Activated CD8-positive, alpha-beta T cell treated with anti-CD3 and anti-CD28 coated beads for 36 hours (primary cell): ENCODE measurements at places on chromosomes 1 and 21.

DNA sequence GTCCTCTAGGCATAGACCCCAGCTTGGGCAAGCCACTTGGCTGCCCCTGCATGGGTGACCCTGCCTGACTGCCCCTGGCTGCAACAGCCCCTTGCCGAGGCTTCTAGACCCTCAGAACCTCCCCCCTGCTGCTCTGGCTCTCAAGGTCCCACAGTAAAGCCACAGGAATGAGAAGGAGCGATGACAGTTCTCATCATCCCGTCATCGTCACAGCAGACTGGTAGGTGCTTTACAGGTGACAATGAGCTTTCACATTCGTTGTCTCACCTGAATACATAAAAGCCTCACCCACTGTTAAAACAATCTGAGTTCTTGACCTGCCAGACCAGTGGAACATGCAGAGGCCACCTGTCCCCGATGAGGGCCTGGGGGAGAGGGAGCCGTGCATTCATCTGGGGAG lies 36.0 kb upstream of the GPR157 start:
- DNase-seq: no peak

GRCh38 chr1:232722626-232723025 lies 82.6 kb upstream of the MAP10 start:
- DNase-seq: no peak

DNA sequence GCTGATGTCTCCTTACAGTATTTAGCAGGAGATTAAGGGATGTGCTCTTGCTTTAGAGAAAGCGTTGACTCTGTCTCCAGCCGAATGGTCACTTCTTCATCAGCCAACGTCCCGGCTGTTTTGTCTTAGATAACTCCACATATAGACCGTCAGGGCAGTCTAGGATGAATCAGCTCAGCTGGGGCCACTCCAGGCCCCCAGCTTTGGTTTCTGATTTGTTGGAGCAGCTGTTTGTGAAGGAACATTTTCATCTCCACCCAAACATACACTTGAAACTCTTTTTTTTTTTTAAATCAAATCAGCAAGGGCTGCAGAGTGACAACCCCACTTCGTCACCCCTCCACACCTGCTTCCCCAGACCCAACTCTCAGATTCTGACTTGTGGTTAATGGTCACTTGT lies 206.1 kb upstream of the GALNT2 start:
- no peak for DNase-seq

DNA sequence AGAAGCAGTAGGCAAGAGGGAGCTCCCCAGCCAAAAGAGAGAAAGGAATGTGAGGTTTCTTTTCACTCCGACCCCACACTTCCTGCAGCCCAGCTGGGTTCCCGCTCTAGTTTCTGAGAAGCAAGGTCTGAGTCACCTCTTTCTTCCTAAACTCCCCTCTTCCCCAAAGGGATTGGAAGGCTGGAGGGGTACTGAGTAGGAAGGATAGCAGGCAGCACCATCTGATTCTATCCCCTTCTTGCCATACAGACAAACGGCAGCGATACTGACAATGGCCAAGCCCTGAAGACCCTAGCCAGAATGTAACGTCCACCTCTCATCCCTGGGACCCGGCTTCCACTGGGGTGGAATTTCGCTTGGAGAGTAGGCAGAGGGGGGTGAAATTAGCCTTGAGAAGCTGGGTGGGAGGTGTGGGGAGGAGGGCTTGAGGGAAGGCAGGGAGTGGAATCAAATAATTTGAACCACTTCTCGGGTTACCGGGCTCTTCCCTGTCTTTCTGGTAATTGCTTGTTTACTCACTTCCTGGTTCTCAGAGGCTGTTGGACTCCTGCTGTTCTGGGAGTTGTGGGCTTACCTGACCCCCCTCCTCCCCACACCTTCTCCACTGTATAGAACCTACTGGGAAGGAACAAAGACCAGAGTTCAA lies 13.2 kb downstream of the IER5 start:
- no peak for DNase-seq

- DNase-seq: no peak
Observed at GRCh38 chr1:180343921-180344769, 114.1 kb downstream of the LHX4 start.

GRCh38 chr21:45200581-45201296 lies 87.0 kb downstream of the POFUT2 start:
- no peak for DNase-seq
